ENCODE measurements at places on chromosomes 11 and 22. TPM values are rescaled to one million over a fixed set of nuclear protein-coding genes. Genes with fewer than 3 reads are reported as not detected.

DGCR6 gene
- 6.4 TPM for total RNA-seq

FEN1 gene
- 22.5 TPM for total RNA-seq

C22orf31 gene
- total RNA-seq: 0.64 TPM

SOX10 gene
- 1.9 TPM for total RNA-seq

BDNF gene
- 1.3 TPM for total RNA-seq

FOLR1 gene
- total RNA-seq: 20.3 TPM

OR6T1 gene
- not detected for total RNA-seq

SESN3 gene
- total RNA-seq: 77.1 TPM

FERMT3 gene
- 13.4 TPM for total RNA-seq

ESAM gene
- 50.8 TPM for total RNA-seq

Data from metanephros (tissue), 2 donors.